ENCODE measurements at places on chromosomes 5 and 9.
A peak's percentile ranks its signal among the peaks of the same experiment; 100 is the strongest.

GRCh38 chr9:117296453-117296852, 118.4 kb downstream of the ASTN2 start:
- H3K27me3 ChIP-seq: no peaks in the 10 kb centered on the region
- no peak overlapping the region for H3K4me3 ChIP-seq
- DNase-seq: no peak
- no peaks in the 10 kb centered on the region for H3K4me1 ChIP-seq

DNA sequence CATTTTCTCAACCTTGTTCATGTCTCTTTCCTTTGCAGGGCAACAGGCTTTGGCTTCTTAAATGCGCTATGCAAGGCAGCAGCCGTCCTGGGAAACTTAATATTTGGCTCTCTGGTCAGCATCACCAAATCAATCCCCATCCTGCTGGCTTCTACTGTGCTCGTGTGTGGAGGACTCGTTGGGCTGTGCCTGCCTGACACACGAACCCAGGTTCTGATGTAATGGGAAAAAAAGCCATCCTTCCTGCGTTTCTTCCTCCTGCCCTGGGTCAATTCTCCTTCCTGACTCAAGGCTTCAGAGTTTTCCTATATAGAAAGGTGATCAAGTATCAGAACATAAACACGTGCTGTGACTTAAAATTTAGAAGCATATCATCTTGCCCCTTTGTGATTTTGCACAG, 77.8 kb upstream of the IQGAP2 start:
- peaks cover 13% of the 10 kb centered on the region for H3K27me3 ChIP-seq
- no peaks in the 10 kb centered on the region for H3K4me1 ChIP-seq
- DNase-seq: no peak
- H3K36me3 ChIP-seq: no peaks in the 10 kb centered on the region

- peaks cover under 1% of the 10 kb centered on the region for H3K36me3 ChIP-seq
- no peak overlapping the region for H3K4me3 ChIP-seq
- peaks cover 70% of the 10 kb centered on the region for H3K4me1 ChIP-seq
Observed at GRCh38 chr9:121283080-121283398, 15.1 kb downstream of the GSN start.

- H3K27ac ChIP-seq: no peak overlapping the region
- no peaks in the 10 kb centered on the region for H3K27me3 ChIP-seq
- no peaks in the 10 kb centered on the region for H3K36me3 ChIP-seq
- H3K4me3 ChIP-seq: no peak overlapping the region
Observed at GRCh38 chr5:27472000-27472763, 433.8 kb upstream of the CDH9 start.

- H3K4me1 ChIP-seq: no peaks in the 10 kb centered on the region
- DNase-seq: no peak
- no peak overlapping the region for H3K4me3 ChIP-seq
Observed at GRCh38 chr5:89232139-89232603, 349.2 kb upstream of the MEF2C start.

- H3K4me3 ChIP-seq: no peak overlapping the region
- no peaks in the 10 kb centered on the region for H3K27me3 ChIP-seq
- peak; percentile 24 for DNase-seq
- H3K4me1 ChIP-seq: no peaks in the 10 kb centered on the region
- H3K36me3 ChIP-seq: no peaks in the 10 kb centered on the region
- H3K27ac ChIP-seq: no peak overlapping the region
Observed at GRCh38 chr9:126490871-126491567, 122.7 kb upstream of the LMX1B start.

DNA sequence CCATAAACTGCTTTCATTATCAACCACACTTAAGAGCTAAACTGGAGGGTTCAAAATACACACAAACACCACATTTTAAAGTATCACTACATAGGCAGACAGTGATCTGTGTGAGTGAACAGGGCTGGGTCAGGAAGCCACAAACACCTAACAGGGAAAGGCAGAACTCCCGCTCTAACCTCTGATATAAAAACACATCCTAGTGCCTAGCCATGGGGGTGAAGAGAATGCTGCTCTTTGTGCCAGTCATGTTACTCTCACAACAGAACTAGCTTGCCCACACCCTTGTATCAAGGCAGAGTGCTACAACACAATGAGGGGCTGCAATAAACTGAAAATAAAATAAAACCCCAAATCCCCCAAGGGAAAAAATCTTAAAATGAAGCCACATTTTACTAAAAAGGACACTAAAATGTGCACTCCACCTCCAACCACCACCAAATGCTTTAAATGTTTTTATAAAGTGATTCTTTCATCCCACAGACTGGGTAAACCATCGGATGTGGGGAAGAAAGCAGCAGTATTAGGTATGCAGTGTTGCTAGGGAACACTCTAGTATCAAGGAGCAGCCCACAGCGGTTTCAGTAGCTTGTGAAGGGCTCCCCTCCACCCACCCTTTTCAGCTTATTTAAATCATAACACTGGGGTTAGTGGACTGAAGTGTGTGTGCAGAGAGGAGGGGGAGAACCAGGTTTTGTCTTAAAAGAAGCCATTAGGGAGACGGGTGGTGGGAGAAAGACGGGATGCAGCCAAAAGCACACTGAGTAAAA, 64.5 kb downstream of the TMEM161B start:
- H3K4me1 ChIP-seq: peaks cover 6% of the 10 kb centered on the region
- H3K4me3 ChIP-seq: no peak overlapping the region
- peaks cover 3% of the 10 kb centered on the region for H3K36me3 ChIP-seq
- DNase-seq: peak; percentile 86
- no peaks in the 10 kb centered on the region for H3K27me3 ChIP-seq

- H3K4me3 ChIP-seq: no peak overlapping the region
- DNase-seq: no peak
- H3K27me3 ChIP-seq: no peaks in the 10 kb centered on the region
- no peaks in the 10 kb centered on the region for H3K36me3 ChIP-seq
- H3K4me1 ChIP-seq: peaks cover 15% of the 10 kb centered on the region
Observed at GRCh38 chr5:72071906-72072305, 35.4 kb upstream of the MAP1B start.

GRCh38 chr5:179381691-179382090, 36.4 kb upstream of the ADAMTS2 start:
- no peaks in the 10 kb centered on the region for H3K36me3 ChIP-seq
- no peak overlapping the region for H3K4me3 ChIP-seq
- no peak overlapping the region for H3K27ac ChIP-seq
- H3K4me1 ChIP-seq: peaks cover 8% of the 10 kb centered on the region
- no peaks in the 10 kb centered on the region for H3K27me3 ChIP-seq

- DNase-seq: peak; percentile 78
- no peaks in the 10 kb centered on the region for H3K27me3 ChIP-seq
- H3K4me1 ChIP-seq: peaks cover 41% of the 10 kb centered on the region
- H3K4me3 ChIP-seq: no peak overlapping the region
- peaks cover 18% of the 10 kb centered on the region for H3K36me3 ChIP-seq
Observed at GRCh38 chr9:134661791-134662142, 20.2 kb downstream of the COL5A1 start.

DNA sequence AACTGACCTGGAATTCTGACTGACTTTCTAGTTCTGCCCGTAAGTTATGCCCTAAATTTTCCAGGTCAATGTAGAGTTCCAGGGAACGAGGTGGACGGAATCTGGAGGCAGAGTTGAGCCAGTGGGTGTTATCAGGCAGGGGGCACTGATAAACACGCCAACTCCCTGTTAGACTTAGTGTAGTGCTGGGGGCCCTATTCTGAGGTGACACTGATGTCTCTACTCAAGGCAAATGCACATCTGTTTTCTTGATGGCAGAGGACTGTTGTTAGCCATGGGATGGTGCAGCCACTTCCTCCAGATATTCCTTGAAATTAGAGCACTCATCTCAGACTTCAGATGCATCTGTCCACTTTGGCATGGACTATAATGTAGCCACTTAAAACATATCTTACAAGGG, 83.5 kb downstream of the C9orf152 start:
- DNase-seq: no peak
- H3K27ac ChIP-seq: peak overlapping the region; percentile 89
- H3K27me3 ChIP-seq: no peaks in the 10 kb centered on the region
- no peak overlapping the region for H3K4me3 ChIP-seq
- H3K4me1 ChIP-seq: peaks cover 65% of the 10 kb centered on the region

DNA sequence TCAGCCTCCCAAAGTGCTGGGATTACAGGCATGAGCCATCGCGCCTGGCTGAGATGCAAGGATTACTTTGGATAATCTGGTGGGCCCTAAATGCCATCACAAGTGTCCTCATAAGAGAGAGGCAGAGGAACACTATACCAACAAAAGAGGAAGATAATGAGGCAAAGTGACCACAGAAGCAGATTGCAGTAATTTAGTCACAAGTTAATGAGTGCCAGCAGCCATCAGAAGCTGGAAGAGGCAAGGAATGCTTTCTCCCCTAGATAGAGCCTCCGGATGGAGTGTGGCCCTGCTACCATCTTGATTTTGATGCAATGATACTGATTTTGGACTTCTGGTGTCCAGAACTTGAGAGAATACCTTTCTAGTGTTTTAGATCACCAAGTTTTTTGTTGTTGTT, 122.3 kb downstream of the SPATA31D1 start:
- no peak for DNase-seq
- no peaks in the 10 kb centered on the region for H3K4me1 ChIP-seq
- H3K27me3 ChIP-seq: no peaks in the 10 kb centered on the region
- no peak overlapping the region for H3K4me3 ChIP-seq
- no peaks in the 10 kb centered on the region for H3K36me3 ChIP-seq

DNA sequence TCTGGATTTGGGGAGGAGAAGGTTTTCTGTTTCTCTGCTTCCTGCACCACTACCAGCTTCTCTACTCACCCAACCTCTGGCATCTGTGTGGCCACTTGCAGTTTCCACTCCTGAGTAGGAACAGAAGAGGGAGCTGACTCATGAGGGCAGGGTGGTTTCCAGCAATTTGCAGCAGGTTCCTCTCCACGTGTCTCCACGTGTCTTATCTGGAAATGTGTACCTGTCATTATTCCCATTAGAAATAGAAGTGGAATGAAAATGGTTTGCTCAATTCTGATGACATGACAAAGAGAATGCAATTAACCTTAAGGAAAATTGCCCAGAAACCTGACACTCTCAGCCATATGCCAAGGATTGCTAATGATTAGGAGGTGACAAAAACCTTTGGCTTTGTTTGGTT, 33.0 kb downstream of the EGFLAM start:
- DNase-seq: no peak
- no peaks in the 10 kb centered on the region for H3K4me1 ChIP-seq
- H3K27me3 ChIP-seq: no peaks in the 10 kb centered on the region
- no peaks in the 10 kb centered on the region for H3K36me3 ChIP-seq
- H3K4me3 ChIP-seq: no peak overlapping the region
- H3K27ac ChIP-seq: no peak overlapping the region

DNA sequence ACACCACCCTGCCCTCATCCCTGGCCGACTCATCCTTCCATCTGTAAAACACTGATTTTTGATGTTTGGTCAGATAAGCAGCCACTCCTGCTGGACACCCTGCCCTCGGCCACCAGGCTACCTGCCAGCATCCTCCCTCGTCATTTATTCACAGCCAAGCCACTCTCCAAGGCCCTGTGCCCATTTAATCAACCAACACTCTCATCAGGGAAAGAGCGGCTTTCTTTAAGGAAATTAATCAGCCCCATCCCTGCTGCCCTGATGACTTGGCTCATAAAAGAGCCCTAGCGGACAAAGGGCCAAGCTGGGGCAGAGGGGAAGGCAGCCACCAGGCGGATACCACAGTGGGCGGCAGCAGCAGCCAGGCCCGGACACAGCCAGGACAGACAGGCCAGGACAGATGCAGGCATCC, 52.4 kb downstream of the GOLM1 start:
- DNase-seq: no peak
- no peak overlapping the region for H3K27ac ChIP-seq
- no peaks in the 10 kb centered on the region for H3K4me1 ChIP-seq
- H3K4me3 ChIP-seq: no peak overlapping the region
- H3K36me3 ChIP-seq: no peaks in the 10 kb centered on the region

GRCh38 chr9:135476561-135477355, 2.8 kb upstream of the PPP1R26 start:
- H3K27ac ChIP-seq: no peak overlapping the region
- H3K4me3 ChIP-seq: no peak overlapping the region
- H3K27me3 ChIP-seq: no peaks in the 10 kb centered on the region
- peak; percentile 41 for DNase-seq
- no peaks in the 10 kb centered on the region for H3K36me3 ChIP-seq
- no peaks in the 10 kb centered on the region for H3K4me1 ChIP-seq

DNA sequence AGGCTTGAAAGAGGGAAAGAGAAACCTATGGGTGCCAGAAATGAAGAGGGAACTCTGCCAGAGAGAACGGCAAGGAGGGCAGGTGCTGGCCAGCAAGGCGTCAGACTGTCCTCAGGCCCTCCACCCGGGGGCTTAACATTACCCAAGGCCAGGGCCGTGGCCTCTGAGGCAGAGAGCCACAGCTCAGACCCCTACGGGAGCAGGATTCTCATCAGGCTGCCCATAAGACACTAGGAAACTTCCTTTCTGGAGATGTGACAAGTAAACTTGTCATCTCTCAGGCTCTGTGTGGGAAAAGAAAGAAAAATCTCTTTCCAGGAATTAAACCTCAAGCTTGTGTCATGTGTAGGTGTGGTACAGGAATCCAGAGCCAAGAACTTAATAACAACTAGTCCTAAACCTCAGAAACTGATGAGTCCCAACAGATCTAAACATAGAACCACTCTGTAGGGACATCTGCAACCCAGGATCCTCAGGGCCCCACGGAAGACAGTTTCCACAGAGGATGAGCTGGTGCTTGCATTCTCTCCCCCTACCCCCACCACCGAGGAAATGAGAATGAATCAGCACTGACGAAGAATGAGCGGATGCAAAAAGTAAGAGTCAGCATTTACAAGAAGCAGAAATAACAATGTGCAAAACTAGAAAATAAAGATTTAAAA, 74.3 kb downstream of the DCP2 start:
- H3K4me1 ChIP-seq: peaks cover 33% of the 10 kb centered on the region
- DNase-seq: peak; percentile 88
- H3K27ac ChIP-seq: peak overlapping the region; percentile 40
- no peak overlapping the region for H3K4me3 ChIP-seq
- no peaks in the 10 kb centered on the region for H3K27me3 ChIP-seq

DNA sequence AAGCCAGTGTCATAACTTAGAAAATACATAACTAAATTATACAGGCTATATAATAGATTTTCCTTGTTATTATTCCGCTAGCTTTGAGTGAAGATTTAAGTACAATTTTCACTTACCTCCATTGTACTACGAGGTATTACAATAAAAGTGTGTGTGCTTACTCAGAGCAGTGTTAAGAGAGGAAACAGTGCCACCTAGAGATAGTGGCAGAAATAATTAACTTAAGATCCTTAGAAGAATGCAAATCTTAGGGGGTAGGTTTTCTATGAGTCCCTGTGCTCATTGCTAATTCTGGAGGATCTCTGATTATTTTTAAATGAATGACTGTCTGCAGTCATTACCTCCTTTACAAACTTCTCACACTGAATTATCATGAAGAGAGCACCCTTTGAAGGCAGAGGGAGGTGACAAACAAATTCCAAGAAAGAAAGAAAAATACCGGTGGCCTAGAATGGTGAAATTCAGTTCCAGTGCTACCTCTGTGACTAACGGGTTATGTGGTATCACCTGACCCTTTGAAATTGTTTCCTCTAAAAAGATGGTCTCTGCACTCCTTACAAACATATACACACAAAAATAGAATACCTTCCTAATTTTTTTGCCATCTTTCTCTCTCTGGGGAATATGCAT, 379.8 kb downstream of the TRIM36 start:
- no peaks in the 10 kb centered on the region for H3K4me1 ChIP-seq
- no peak overlapping the region for H3K4me3 ChIP-seq
- no peaks in the 10 kb centered on the region for H3K36me3 ChIP-seq
- H3K27me3 ChIP-seq: no peaks in the 10 kb centered on the region
- H3K27ac ChIP-seq: no peak overlapping the region

Data from astrocyte (in vitro differentiated cells and primary cell).